ENCODE measurements at places on chromosomes 12 and 14. TPM values are rescaled to one million over a fixed set of nuclear protein-coding genes. Genes with fewer than 3 reads are reported as not detected.

The C12orf60 gene
- 2.2 TPM for total RNA-seq

The SLC25A47 gene
- not detected for total RNA-seq

The PLEKHG3 gene
- total RNA-seq = 52.9 TPM

The SPIC gene
- total RNA-seq = not detected

The EML1 gene
- 9.5 TPM for total RNA-seq

The PPP1R36 gene
- 0.47 TPM for total RNA-seq

The CHST11 gene
- 5.3 TPM for total RNA-seq

All from MCF 10A (cell line).